ENCODE measurements at places on chromosomes 7 and 10.

GRCh38 chr7:50507898-50508470, 57.2 kb downstream of the DDC start:
- DNase-seq: no peak

DNA sequence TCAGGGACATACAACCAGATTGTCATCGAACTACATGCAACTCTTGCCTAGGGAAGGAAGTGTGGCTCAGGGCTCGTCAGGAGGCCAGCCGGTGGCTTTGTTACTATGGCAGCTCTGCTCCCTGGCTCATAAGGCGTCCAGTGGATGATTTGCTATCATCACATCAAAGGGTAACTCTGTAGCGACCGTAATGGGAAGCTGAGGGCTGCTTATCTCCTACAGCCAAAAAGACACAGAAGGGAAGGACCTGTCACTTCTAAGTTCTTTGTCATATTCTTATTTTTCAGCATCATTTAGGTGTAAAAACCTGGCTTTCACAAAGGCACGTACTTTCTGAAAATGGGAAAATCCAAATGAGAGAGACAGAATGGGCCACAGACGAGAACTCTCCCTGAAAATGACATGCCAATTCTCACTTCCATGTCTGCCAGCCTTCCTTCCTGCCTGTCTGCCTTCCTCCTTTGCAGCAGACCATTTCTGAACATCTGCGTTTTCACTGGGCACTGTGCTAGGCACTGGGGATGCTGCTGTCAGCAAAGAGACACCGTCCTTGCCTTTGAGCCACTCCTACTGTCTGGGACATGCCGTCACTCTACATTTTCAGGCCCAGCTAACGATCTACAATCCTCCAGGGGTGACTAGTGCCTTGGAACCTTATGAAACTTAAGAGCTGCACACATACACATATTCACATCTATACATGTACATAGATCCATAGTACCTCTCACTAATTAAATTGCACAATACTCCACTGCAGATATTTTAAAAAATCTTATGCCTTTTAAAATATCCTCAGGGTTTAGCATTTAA, 26.9 kb downstream of the ENKUR start:
- DNase-seq: no peak

GRCh38 chr7:151992375-151992774, 33.1 kb upstream of the GALNT11 start:
- DNase-seq: peak; percentile 11

- DNase-seq: peak; percentile 10
Observed at GRCh38 chr7:120725376-120726039, 132.4 kb downstream of the TSPAN12 start.

- no peak for DNase-seq
Observed at GRCh38 chr7:96320442-96320841, 1.5 kb downstream of the SLC25A13 start.

DNA sequence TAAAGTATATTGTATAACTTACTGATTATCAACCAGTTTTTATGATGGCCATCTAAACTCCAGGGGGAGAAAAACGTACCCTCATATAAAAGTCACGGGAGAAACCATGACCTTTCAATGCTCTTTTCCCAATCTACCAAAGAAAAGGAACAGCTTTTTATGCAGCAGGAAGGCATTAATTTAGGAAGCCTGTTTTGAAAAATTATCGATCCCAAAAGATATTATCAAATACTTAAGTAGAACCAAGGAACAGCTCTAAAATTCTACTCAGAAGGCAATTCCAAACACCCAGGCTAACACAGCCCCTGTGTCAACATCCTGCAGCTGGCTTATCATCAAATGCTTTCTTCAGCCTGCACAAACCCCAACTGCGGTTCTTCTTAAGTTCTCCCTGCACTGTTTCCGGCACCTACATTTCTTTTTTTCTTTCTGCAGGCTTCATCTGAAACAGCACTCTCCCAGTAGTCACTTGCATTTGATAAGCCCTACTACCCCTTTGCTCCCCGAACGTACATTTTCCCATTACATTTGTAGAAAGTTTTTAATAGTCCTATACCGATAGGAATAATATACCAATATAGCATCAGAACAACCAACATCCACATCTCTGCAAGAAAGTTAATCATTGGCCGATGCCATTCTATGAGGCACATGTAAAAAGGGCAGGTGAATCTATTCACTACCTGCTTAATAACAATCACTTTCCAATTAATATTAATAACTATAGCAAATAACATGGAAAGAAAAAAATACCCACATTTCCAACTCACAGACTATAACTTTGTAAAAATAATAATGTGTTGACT, 47.9 kb downstream of the PIP4K2A start:
- no peak for DNase-seq
